Bone marrow (tissue), 2 donors: ENCODE measurements at places on chromosomes 7 and 10.

DNA sequence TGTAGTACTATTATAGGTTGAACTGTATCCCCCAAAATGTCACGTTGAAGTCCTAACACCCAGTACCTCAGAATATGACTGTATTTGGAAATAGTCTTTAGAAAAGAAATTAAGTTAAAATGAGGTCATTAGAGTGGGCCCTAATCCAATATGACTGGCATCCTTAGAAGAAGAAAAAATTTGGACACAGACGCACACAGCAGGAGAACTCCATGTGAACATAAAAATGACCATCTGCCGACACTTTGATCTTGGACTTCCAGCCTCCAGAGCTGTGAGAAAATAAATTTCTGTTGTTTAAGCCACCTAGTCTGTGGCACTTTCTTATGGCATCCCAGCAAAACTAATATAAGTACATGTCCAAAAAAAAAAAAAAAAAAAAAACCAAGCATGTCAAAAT is 225.8 kb downstream of the PARD3 start:
- DNase-seq = no peak

DNA sequence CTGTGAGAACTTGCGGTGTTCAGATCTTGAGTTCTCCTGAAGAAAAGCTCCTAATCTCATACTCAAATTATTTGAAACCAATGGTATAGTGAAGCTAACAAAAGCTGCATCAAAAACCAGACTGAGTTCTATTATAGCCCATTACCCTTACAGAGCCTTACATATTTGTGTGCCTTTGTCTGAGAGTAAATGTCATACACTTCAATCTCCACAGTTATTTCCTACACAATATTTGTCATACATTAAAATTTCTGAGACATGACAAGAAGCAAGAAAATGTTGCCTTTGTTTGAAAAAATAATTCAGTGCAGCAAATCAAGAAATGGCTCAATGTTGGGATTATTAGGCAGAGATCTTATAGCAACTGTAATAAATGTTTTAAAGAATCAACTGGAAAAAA is 776.1 kb upstream of the MBL2 start:
- DNase-seq = no peak

- no peak for DNase-seq
These were observed 4.8 kb downstream of the FAM241B start for GRCh38 chr10:69634759-69635425.

- no peak for DNase-seq
These were observed 286.1 kb upstream of the C7orf33 start for GRCh38 chr7:148304456-148304855.

DNA sequence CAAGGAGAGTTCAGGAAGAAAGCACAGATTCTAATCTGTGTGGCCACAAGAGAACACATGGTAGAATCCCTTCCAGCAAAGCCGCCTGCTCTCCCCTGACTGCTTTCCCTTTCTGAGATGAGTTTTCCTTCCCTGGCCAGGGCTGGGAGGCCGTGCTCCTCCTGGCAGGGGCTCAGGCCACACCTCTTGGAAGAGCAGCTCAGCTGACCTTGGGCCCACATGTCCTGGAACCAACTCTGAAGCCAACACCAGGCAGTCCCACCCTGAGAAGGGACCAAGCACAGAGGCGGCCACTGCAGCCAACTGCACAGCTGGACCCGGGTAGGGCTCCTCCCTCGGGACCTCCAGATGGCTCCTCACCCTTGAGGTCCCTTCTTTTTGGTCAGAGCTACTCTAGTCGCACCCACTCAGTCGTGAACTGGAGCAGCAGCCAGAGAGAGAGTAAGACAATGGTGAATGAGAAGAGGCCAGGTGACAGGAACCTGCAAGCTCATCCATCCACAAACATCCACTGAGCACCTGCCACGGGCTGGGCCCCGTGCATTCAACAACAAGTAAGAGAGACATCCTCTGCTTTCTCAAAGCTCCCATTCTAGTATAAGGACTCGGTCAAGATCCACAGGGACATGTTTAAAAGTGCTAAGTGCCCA is 40.3 kb downstream of the FAM53B start:
- DNase-seq = no peak

GRCh38 chr10:97046456-97047082 is 139.2 kb downstream of the SLIT1 start:
- DNase-seq = no peak
